ENCODE measurements at places on chromosomes 16 and 17.
A peak's percentile ranks its signal among the peaks of the same experiment; 100 is the strongest.

DNA sequence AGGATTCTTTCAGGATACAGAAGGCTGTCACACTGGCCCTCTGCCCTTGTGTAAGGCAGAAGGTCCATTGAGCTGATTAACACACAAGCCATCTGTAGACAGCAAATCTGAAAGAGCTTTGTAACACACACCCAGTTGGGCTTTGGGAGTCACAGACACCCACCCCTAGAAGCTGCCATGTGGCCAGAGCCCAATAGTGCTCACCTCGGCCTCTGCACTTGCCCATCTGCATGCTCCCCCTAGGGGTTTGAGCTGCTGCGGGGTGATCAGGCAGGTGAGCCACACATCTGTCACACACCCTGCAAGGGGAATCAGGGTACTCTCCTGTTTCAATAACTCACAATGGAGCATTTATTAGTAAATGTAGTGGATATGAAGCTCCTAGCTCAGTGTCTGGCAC is 138.3 kb downstream of the CHD9NB start:
- DNase-seq, result no peak

DNA sequence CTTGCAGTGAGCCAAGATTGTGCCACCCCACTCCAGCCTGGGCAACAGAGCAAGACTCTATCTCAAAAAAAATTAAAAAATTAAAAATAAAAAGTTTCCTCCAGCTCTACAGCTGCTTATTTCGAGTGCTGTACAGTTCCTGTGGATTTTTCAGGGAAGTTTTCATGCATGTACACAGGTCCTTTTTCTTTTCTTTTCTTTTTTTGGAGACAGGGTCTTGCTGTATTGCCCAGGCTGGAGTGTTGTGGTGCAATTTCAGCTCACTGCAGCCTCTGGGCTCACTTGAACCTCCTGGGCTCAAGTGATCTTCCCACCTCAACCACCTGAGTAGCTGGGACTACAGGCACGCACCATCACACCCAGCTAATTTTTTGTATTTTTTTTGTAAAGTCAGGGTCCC is 15.9 kb downstream of the EEF2K start:
- DNase-seq, result no peak

DNA sequence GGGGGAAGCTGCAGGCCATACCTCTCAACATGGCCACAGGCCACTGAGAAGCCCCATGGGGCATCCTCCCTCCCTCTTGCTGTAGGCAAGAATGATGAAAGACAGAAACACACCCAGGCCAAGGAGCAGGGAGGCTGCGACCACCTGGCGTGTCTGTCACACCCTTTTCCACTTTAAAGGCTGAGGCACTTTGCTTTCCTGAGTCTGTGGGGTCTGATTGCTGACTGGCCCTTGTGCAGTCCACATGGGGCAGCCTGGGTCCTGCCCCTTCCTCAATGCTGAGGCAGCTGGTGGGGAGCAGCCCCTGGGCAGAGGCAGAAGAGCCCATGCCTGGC is 8.7 kb downstream of the TMEM204 start:
- DNase-seq, result no peak

GRCh38 chr17:83196973-83197880 is 117.8 kb downstream of the METRNL start:
- DNase-seq, result no peak

DNA sequence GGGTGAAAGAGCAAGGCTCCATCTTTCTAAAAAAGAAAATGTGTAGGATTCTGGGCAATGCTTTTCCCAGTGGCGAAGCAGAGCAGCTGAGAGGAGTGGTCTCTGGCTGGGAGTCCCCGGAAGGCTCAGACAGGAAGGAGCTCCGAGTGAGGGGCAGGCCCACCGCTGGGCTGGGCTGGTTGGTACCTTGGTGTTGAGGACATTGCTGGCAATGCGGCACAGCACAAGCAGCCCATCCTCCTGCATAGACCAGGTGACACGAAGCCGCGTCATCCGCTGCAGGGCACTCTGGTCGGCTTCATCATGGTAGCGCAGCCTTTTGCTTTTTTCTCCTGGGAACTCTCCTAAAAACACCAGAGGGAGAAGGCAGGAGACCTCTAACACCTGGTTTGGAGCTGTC is 63.9 kb downstream of the GTF3C1 start:
- DNase-seq, result no peak

DNA sequence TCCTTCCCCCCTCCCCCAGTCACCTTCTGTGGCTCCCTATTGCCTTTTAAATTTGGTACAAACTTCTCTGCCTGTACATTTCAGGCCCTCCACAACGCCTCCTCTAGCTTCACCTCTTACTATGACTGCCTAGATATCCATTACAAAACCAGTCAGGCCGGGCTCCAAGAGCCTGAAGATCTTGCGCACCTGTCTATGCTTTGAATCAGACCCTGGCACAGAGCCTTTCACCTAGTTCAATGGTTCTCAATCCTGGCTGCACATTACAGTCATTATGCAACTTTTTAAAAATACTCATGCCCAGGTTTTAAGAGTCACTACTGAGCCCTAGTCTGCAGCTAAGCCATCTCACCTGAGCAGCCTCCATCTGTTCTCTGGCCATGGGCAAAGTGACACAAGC is 1.6 kb upstream of the GAS7 start:
- no peak for DNase-seq

GRCh38 chr16:9258423-9259051 is 167.1 kb downstream of the HAPSTR1 start:
- DNase-seq, result no peak

- DNase-seq, result no peak
Observed at GRCh38 chr17:37294888-37295287, 80.9 kb upstream of the C17orf78 start.

- no peak for DNase-seq
Observed at GRCh38 chr16:11025120-11025531, 80.8 kb downstream of the CLEC16A start.

- no peak for DNase-seq
Observed at GRCh38 chr17:64254755-64255154, 8.3 kb downstream of the TEX2 start.

DNA sequence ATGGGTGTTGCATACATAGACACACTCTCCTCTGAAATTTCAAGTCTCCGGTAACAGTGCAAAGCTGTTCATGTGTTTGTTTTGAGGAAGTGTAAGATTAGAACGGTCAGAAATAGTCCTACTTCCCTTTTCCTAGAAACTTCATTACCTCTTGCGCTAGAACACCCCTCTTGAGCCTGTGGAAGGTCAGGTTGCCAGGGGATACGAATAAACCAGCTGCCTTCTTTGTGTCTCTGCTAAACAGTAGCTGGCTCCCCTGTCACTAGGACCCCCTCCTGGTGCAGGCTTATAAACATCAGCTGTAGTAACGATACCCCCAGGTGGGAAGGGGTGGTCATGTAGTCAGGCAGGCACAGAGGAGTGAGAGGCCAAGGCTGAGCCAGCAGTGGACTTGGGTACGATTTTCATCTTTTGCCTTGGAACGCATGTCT is 113.4 kb upstream of the RCVRN start:
- peak; percentile 39 for DNase-seq

- DNase-seq, result no peak
Observed at GRCh38 chr17:57311281-57312216, 55.2 kb downstream of the MSI2 start.

DNA sequence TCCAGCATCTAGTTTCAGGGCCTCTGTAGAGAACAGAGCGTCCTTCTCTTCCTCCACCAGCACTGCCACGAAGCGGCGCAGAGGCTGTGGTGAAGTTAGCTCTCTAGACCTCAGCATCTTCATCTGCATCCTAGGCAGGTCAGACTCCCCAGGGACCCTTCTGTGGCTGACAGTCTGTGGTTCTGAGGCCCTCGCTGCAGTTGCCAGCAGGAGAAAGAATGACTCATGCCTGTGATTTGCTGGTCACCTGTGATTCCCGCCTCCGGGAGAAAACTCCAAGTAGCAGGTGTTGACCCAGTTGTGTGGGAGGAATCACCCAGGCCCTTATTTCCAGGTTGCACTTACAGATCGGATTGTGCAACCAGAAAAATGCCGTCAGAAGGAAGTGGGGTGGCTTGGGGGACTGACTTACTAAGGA is 117.3 kb upstream of the CACNG5 start:
- no peak for DNase-seq

DNA sequence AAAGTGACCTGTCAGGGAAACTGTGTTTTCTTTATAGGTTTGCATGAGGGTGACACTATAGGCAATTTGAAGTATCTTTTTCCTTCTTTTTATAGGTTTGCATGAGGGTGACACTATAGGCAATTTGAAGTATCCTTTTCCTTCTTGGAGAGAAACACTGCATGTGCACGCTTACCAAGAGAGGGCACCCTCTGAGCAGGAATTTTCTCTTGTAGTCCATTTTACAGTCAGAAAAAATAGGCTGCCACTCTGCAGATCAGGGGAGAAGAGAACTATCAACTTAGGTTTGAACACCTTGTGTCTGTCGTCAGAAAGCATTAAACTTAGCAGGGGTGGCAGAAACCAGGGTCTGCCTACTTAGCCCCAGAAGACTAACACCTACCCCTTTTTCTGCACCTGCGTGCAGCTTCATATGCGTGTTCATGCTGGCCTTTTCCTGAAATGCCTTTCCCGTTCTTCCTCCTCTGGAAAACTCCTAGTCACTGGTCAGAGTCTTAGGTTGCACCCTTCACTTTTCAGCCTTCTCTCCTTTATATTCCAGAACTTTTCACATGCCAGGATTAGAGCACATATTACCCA is 16.4 kb upstream of the SMIM36 start:
- DNase-seq, result peak; percentile 36

- DNase-seq, result no peak
Observed at GRCh38 chr17:28511858-28512461, 5.8 kb downstream of the FOXN1 start.

DNA sequence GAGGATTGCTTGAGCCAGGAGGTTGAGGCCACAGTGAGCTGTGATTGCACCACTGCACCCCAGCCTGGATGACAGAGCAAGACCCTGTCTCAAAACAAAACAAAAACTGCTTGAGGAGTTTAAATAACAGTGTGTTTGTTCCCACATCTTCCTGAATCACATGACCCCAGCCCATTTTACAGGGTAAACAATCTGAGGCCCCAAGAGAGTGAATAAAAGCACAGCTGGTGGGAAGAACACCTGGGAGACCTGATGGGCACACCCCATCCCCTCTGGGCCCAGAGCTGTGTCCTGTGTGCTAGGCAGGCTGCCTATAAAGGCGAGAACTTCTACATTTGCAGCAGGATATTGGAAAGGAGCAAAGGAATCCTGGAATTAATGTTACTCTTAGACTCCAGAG is 69.6 kb downstream of the PLXDC1 start:
- DNase-seq, result no peak

DNA sequence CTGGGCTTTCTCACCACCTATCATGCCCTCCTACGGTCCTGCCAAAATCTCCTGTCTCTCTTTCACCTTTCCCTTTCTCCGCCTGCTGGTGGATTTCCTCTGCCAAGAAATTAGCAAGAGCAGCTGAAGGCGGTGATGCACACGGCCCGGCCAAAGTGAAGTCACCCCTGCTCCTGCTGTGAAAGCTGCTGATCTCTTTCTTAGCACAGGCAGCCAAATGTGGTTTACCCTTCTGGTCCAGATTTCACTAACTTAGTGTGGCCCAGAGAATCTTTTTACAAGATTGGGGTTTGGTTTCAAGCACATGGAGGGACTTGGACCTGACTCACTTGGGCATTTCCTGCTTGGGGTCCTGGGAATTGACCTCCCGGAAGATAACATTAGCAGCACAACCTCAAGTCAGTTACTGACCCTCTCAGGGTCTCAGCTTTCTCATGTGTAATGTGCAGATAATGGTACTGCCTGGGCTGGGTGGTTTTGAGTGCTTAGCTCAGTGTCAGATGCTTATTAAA is 155.7 kb downstream of the SOCS1 start:
- DNase-seq, result peak; percentile 56

DNA sequence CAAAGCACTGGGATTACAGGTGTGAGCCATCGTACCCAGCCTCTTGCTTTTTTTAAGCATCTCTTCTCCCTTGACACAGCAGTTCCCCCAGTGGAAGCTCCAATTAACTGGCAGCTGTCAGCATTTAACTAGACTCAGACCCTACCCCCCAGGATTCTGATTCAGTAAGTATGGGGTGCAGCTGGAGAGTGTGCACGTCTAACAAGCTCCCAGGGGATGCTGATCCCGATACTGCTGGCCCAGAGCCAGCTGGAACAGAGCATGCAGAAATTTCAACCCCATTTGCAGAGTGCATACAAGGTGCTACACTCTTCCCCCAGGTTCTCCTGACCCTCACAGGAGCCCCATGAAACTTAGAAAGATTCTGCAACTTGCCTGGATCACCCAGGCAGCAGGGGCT is 27.7 kb upstream of the BCO1 start:
- DNase-seq, result no peak

- no peak for DNase-seq
Observed at GRCh38 chr17:8426094-8426720, 9.5 kb upstream of the NDEL1 start.

- DNase-seq, result no peak
Observed at GRCh38 chr16:1106659-1107058, 10.6 kb upstream of the C1QTNF8 start.

- DNase-seq, result no peak
Observed at GRCh38 chr16:72783716-72784318, 264.1 kb downstream of the ZFHX3 start.

- no peak for DNase-seq
Observed at GRCh38 chr17:1673041-1673785, 11.5 kb downstream of the PRPF8 start.

- no peak for DNase-seq
Observed at GRCh38 chr17:47816947-47817346, 4.6 kb downstream of the OSBPL7 start.

GRCh38 chr17:28982131-28982793 is 23.6 kb downstream of the SEZ6 start:
- no peak for DNase-seq
